Stimulated activated CD8-positive, alpha-beta memory T cell treated with anti-CD3 and anti-CD28 coated beads, Interleukin-4, amount 100 ng/mL, for 48 hours (primary cell): ENCODE measurements at places on chromosomes 13 and 19.

- no peak for DNase-seq
These were observed 2.0 kb upstream of the ELL start for GRCh38 chr19:18523841-18524240.

- DNase-seq: no peak
These were observed 165.2 kb downstream of the TEX29 start for GRCh38 chr13:111485491-111486250.

DNA sequence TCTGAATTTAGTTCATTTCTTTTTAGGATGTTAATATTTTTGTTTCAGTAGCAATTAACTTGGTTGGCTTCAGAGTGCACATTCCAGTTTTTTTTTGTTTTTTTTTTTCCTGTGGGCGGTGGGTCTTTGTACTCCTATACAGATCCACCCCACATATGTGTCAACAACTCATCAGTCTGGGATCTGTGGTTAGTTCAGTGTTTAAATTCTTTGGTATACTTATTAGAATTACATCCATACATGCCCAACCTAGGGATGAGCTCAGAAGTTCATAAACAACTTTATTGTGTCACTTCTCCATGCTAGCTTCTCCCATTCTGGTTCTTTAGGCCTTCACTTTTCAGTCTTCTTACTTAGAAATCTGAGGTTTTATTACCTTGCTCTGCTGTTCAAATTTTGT lies 50.9 kb downstream of the PCCA start:
- DNase-seq: no peak

DNA sequence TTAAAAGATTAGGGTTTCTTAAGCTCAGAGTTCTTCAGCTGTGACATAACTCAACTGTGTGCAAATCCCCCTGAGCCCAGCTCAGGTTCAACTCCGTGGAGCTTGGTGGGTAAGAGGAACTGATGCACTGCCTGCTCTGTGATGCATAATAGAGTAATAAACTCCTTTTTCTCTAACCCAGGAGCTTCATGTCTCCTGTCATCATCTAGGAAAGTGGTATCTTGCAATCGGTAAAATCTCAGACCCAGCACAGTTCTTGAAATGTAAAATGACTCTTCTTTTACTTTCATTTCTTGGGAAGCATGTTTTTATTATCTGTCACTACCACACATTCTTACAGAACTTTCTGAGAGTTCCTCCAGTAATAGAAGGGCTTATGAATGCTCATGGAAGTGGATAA lies 123.8 kb upstream of the PCDH9 start:
- DNase-seq: no peak
